ENCODE measurements at places on chromosomes 2 and 18.

DNA sequence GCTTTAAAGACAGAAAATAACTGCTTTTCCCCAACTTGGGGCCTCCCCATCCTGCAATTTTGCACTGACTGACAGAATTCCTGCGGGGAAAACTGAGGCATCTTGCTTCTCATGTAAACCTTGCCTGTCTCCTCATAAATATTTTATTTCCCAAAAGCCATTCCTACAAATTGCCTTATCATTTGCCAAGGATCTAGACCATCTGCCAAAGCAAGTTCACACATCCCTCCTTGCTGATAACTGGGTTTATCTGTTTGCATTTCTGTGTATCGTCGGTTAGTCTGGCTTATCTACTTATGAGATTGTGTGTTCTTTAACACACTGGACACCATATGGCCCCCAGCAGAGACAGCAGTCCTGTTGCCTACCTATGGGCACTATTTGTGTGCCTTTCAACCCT is 3.0 kb upstream of the CNGA3 start:
- DNase-seq = no peak

DNA sequence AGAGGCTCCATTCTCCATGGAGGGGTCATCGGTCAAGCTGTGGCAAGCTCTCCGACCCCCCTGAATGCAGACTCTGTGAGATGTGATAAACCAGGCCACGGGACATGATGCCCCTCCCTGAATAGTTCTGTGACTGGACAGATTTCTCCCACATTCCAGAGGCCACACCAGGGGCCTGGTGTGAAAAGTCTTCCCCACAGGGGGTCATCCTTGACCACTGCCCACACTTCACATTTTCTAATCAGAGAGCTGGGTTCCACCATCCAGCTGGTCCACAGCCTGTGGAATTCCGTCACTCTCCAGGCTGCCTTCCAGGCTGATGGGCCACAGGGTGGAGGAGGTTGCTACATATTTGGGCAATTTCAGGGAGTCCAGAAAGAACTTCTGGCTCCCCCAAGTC is 51.3 kb upstream of the CYRIA start:
- no peak for DNase-seq

GRCh38 chr2:41954304-41955291 is 93.2 kb upstream of the PKDCC start:
- DNase-seq = no peak

DNA sequence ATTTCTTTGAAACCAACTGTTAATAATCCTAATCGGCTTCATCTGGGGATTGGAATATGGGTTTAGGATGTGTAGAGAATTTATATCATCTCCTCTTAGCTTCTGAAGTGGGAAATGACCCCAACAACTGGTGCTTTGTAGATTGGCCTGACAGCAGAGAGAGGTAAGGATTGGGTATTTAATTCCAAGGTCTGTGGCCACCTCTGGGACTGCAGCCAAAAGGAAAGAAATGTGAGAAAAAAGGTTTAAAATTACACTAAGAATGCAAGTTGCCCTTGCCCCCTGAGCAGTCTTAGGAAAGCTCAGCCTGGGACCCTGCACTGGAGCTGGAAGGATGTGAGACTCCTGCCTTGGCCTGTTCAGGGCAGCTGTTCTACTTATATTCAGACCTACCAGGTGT is 157.1 kb downstream of the FTCDNL1 start:
- no peak for DNase-seq

GRCh38 chr18:61201511-61201910 is 131.7 kb upstream of the CDH20 start:
- no peak for DNase-seq

All from common myeloid progenitor, CD34-positive (primary cell).